ENCODE measurements at places on chromosomes 3 and 15.

DNA sequence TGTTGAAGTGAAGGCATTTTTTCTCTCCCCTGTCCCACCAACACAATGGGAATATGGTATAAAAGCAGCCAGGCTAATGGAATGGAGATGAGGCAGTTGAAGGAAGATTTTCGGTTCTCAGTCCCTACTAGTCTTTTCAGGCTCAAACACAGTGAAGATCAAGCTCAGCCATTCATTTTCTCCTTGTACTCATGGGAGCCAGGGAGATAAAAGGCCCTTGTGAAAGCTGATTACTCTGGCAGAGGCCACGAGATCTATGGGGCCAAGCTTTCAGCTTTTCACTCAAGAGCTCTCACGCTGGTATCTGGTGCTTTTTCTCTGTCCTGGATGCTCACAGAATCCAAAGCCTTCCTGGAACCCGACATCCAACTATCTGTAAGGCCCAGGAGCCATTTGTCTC lies 14.5 kb upstream of the FAN1 start:
- DNase-seq, result no peak

- DNase-seq, result no peak
Measured at GRCh38 chr15:77577366-77577950, 55.3 kb downstream of the LINGO1 start.

DNA sequence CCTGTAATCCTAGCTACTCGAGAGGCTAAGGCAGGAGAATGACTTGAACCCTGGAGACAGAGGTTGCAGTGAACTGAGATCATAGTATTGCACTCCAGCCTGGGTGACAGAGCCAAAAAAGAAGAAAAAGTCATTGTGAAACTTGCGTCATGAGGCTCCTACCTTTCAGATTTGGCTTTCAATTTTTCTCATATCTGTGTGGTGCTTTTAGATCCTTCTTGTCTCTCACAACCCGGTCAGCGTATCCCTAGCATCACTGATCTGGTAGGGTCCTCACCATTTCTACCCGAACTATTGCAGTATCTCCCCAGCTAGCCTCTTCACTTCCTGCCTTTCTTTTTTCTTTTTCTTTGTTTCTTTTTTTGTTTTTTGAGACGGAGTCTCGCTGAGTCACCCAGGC lies 21.6 kb upstream of the GCNT3 start:
- DNase-seq, result no peak

- no peak for DNase-seq
Measured at GRCh38 chr3:16770792-16771191, 114.0 kb upstream of the PLCL2 start.

DNA sequence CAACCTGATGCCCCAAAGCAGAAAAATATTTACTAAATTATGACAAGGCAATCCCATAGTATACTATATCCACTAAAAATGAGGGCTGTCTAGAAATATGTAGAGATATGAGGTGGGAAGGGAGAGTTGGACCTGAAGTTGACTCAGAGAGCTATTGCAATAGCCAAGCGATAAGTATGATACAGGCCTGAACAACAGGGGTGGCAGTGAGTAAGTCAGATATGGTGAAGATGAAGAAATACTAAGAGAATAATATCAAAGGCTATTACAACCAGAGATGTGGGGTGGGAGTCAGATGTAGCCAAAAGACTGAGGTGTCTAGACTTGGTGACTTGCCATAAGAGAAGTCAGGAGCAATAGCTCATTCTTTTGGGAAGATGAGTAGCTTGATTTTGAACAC lies 9.2 kb downstream of the HSPBAP1 start:
- no peak for DNase-seq

DNA sequence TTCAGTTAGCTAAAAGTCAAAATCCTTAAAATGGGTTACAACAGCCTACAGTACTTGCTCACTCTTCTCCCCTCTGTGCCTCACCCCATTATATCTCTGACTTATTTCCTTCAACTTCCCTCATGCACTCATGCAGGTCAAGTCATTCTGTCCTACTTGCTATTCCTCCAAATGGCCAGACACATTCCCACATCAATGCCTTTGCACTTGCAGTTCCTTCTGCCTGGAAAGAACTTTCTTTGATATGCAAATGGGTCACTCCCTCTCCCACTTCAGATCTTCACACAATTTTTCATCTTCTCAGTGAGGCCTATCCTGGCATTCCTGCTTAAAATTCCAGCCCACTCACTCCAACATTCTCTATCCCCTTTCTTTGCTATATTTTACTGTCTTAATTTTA lies 547.2 kb upstream of the TGFBR2 start:
- no peak for DNase-seq

GRCh38 chr3:76361010-76361409 lies 575.7 kb upstream of the ZNF717 start:
- no peak for DNase-seq

GRCh38 chr15:96720251-96720650 lies 389.8 kb downstream of the NR2F2 start:
- DNase-seq, result no peak

DNA sequence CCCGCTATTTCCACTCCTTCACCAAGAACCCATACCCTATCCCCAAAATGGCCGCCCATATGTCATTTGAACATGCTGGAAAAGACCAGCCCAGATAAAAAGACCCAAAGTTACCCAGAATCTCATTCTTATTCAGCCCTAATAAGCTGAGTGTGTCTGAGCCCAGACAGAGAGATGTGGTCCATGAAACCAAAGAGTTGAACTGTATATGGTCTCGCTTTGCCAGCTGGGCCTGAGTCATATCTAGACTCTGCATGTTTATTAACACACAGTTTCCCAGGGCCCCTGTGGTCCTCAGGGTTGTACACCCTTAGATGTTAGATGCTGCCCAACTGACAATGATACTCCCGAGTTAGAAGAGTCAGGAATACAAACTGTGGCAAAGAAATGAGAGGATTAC lies 201.9 kb upstream of the STRIT1 start:
- DNase-seq, result no peak

DNA sequence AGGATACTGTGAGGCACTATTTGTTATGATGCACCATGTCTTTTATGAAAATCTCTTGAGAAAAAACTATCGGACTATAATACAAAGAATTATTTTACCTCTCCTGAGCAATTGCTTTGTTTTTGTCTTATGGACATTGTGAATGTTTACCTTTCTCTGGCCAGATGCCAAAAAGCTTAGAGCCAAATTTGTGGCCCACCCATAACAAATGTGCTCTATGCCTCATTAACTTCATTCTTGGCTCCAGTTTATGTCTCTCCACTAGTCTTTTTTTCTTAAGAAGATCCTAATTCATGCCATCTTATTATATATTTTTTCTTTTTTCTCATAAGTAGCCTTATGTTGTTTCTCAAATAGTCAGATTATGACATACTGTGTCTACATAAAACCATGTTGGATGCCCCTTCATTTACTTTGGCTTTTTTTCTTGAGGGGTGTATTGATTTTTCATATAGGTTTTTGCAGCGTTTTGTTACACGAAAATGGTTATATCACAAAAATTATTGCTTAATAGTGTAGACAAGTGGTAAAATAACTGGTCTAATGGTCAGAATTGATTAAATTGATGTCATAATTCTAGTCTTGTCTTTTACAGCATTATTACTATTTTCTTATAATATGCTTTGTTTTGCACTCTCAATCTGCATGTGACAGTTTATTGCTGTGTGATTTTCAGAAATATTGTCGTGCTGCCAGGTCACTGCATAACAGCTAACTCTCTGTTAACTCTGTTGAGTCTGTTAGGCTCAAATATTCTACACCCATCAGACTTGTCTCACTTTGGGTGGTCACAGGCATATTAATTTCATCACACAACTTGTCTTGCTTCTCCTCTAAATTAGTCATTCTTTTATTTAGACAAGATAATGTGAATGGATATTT lies 18.2 kb downstream of the SENP8 start:
- no peak for DNase-seq

- DNase-seq, result peak; percentile 3
Measured at GRCh38 chr3:171772427-171773056, 37.7 kb downstream of the PLD1 start.

DNA sequence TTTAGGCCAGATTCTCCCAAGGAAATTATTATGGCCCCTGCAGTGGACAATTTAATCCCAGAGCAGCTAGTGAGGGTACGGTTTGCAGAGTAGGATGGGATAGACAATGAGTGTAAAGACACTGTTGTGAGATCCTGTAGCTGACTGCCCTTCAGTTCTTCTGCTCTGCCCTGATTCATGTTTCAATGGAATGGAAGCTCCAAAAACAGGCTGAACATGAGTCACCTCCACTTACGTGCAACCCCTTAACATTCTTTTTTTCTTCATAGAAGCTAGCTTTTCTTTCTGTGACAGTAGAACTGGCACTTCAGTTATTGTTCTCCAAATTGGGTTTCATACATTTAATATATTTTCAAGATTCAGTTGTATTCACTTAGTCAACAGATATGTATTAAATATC lies 32.1 kb downstream of the CLDN18 start:
- no peak for DNase-seq

DNA sequence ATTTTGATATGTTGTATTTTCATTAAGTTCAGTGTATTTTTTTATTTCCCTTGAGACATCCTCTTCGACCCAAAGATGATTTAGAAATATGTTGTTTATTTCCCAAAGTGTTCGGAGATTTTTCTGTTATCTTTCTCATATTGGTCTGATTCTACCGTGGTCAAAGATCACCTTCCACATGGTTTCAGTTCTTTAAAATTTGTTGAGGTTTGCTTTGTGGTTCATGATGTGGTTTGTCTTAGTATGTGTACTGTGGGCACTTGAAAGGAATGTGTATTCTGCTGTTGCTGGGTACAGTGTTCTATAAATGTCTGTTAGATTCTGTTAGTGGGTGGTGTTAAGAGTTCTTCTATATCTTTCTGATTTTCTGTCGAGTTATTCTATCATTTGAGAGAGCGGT lies 103.4 kb upstream of the FHIT start:
- DNase-seq, result no peak

GRCh38 chr15:89774492-89774891 lies 1.6 kb upstream of the MESP2 start:
- DNase-seq, result no peak

GRCh38 chr15:63596676-63597037 lies 530 bp upstream of the FBXL22 start:
- no peak for DNase-seq

- no peak for DNase-seq
Measured at GRCh38 chr3:187293516-187294430, 2.2 kb upstream of the MASP1 start.

DNA sequence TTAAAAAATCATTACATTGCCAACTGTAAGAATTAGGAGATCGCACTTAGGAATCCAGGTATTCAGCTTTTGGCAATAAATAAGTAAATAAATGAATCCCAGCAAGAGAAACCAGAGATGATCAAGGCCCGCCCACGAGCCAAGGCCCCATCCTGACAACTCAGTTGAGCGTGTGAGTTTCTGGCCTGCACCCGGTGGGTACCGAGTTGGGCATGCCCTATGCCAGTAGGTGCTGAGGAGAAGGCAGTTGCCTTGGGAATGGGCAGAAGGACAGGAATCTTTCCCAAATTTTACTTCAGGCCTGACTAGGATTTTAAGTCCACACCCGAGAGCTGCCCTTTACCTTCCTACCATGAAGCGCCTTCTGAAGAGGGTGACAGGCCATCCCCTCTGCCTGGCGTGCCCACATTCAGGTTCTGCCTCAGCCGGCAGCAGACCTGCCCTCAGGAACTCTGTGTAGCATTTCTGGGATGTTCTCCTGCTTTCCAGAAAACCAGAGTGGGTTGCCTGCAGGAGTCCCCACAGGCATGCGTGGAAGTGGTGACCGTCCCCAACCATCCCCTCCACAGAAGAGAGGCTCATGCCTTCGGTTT lies 99.3 kb upstream of the ALDH1A3 start:
- DNase-seq, result no peak

DNA sequence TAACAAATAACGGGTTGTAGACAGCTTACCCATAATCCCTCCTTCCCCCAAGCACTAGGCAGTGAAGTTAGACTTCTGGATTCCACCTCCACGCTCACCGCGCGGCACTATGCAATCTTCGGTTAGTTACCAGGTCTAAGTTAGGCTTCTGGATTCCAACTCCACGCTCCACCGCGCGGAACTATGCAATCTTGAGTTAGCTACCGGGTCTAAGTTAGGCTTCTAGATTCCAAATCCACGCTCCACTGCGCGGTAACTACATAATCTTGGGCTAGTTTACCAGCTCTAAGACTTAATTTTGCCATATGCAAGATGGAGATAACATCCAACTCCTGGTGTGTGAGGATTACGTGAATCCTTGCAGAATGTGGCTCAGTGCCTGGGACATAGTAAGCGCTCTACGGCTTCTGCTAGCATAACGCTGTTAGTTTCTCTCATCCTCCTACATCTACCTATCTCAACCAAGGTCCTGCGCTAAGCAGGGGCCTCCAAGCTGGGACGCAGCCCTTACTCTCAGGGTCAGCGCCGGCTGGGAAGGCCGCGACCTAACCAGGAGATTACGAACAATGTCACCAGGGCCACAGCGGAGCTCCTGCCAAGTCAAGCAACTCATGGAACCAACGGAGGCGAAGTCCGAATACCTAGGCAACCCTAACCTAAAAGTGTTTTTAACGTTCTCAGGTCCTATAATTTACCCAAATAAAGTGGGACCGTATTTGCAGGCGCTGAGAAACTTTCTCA lies 497 bp upstream of the RPLP1 start:
- no peak for DNase-seq

- no peak for DNase-seq
Measured at GRCh38 chr3:141225939-141226338, 5.7 kb upstream of the PXYLP1 start.

DNA sequence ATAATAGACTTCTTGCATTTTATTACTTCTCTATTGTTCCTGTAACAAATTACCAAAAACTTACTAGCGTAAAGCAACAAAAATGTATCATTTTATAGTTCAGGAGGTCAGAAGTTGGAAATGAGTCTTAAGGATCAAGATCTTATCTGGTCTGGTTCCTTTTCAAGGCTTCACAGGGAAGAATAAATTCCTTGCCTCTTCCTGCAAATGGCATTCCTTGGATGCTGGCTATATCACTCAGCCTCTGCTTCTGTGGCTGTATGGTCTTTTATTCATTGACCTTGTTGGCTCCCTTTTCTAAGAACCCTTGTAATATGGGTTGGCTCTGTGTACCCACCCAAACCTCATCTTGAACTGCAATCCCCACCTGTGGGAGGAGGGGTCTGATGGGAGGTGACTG lies 478.4 kb upstream of the THBS1 start:
- DNase-seq, result no peak

GRCh38 chr3:69776920-69777581 lies 37.8 kb downstream of the MITF start:
- DNase-seq, result no peak

- DNase-seq, result no peak
Measured at GRCh38 chr3:71078199-71078598, 505.3 kb downstream of the FOXP1 start.

DNA sequence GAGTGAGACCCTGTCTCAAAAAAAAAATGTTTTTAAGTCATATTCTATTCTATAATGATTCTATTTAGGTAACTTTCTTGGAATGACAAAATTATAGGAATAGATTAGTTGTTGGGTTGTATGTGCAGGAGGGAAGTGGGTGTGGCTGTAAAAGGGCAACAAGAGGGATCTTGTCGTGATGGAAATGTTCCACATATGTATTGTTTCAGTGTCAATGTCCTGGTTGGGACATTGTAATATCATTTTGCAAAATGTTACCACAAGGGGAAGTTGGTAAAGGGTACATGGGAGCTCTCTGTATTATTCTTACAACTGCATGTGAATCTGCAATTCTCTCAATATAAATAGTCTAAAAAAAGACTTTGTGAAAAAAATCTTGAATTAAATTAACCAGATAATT lies 14.3 kb upstream of the ABHD5 start:
- no peak for DNase-seq

Data from stimulated activated CD4-positive, alpha-beta T cell treated with anti-CD3 and anti-CD28 coated beads, TNF-alpha, amount 100 ng/mL, for 4 hours (primary cell).